Ecto neural progenitor cell (in vitro differentiated cells): ENCODE measurements at places on chromosomes 3 and 15.
A peak's percentile ranks its signal among the peaks of the same experiment; 100 is the strongest.

- no peak for DNase-seq
Observed at GRCh38 chr3:65914740-65915367, 123.9 kb downstream of the MAGI1 start.

DNA sequence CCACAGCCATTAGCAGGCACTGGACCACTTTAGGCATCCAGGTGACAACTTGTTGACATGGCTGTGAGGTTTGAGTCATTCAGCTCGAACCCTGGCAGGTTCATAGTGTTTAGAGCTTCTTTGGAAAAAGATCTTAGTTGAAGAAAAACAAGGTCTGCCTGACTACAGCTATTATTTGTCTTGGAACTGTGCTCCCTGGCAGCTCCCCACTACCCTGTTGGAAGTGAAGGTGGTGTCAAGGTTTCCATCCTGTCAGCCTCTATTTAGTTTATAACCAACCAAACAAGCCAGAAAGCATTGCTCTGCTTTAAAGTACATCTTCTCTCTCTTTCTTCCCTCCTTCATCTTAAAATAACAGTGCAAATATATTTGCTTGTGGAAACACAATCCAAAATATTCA lies 56.8 kb downstream of the KAT2B start:
- DNase-seq = no peak

- no peak for DNase-seq
Observed at GRCh38 chr15:32765236-32765635, 47.4 kb downstream of the GREM1 start.

DNA sequence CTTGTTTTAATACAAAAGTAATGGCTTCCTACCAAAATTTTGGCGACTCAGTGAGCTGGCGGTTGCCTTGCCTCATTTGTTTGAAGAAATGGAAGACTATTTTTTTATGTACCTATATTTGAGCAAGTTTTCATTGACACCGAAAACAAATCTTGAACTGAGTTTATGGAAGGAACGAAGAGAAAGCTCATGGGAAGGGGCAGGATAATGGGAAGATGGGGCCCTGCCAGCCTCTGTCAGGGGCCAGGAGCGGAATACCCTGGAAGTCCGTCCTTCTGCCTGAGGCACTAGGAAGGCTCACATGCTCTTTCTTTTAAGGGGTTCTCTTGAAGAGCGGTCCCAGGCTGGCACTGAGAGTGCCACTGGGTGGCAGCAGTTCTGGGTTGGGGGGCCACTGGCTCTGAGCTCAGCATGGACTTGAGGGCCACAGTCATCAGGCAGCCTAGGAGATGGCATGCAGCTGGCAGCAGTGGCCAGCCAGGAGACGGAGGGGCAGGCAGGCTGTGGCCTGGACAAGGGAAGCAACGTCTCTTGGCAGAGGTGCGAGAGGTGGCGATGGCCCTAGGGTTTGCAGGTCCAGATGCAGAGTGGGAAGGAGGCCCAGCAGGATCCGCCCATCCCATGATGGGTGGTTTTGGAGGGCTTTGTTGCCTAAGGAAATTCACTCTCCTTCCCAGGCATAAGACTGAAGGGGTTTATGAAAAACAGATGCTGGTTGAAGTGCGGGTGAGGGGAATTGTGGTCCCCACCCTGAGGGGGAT lies 41.6 kb downstream of the ISG20 start:
- no peak for DNase-seq

GRCh38 chr15:58755956-58756355 lies 6.4 kb upstream of the ADAM10 start:
- no peak for DNase-seq

GRCh38 chr3:177279118-177279815 lies 82.0 kb upstream of the TBL1XR1 start:
- DNase-seq = no peak

DNA sequence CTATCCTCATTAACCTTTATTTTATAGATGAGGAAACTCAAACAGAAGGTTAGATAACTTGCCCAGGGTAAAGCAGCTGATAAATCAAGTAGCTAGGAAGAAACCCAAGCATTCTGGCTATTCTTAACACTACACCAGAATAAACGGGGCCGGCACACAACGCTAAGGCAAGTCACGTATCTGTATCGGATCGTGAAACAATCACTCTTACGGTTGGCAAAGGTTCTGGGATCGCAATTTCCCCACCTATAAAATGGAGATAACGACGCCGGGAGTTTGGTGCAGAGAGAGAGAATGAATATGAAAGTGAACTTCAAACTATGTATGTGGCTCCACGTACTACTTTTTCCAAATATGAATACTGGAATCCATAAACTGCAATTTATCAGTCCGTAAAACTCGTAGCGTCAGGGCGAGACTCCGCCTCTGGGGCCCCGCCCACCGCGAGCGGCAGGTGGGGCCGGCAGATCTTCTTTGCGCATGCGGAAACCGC lies 252 bp upstream of the ARMC8 start:
- peak; percentile 92 for DNase-seq

- DNase-seq = no peak
Observed at GRCh38 chr3:162628531-162628930, 1131.9 kb downstream of the OTOL1 start.

GRCh38 chr3:190279690-190280089 lies 42.6 kb downstream of the CLDN1 start:
- no peak for DNase-seq

DNA sequence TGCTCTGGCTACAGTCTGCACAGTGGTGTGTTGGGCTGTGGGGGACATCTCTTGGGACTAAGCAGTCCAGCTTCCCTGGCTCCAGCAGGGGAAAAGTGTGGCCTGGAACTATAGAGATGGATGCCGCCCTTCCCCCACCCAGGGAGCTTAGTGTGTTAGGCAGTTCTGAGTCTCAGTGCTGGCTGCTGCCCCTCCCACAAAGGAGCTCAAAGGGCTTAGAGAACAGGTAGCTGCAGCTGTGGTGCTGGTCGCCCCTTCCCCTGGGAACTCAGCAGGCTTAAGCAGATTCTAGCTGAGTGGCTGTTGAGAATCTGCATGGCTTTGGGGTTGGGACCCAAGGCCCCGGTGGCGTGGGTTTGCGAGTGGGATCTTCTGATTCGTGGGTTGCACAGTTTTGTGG lies 190.8 kb downstream of the PDCD6IP start:
- DNase-seq = no peak

- DNase-seq = no peak
Observed at GRCh38 chr15:77076323-77076915, 5.5 kb upstream of the TSPAN3 start.

- DNase-seq = peak; percentile 67
Observed at GRCh38 chr3:138945709-138946662, 951 bp downstream of the FOXL2 start.

DNA sequence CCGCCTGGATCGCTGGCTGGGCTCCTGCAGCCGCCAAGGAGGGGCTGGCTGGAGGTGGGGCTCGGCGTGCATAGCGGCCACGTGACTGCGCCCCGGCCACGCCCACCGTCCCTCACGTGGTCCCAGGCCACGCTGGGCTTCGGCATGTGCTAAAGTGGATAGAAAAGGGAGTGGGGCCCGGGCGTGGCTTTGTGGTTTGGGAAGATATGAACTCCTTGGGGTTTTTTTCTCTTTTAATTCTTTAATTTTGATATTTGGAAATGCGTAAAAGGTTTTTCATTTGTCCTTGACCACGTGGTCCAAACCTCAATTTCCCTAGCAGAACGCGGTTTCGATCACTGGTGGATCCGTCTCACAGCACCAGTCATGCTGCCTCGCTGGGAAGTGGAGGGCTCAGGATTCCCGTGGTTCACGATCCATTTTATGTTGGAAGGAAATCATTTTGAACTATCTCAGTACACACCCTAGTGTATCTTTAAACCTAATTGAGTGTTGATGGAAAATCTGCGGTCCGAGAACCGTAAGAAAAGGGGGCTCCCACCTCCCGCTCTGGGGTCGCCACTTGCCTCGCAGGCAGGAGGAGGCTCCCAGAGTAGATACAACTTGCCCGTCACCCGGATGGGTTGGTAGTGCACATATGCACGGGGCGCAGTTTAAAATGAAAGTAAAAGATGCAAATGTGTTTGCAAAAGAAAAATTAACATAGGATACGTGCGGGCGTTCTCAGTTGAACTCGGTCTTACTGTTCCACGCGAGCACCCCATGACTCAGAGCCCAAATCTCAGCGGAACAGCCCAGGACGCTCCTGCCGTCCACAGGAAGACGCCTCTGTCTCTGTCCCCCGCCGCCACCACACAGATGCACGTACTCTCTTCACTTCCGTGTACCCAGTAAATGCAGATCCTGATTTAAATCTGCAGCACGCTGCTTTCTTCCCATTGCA lies 141.9 kb downstream of the PGPEP1L start:
- no peak for DNase-seq

- no peak for DNase-seq
Observed at GRCh38 chr3:104428337-104428925, 938.3 kb upstream of the ALCAM start.

GRCh38 chr3:48367201-48367600 lies 4.8 kb upstream of the FBXW12 start:
- no peak for DNase-seq

DNA sequence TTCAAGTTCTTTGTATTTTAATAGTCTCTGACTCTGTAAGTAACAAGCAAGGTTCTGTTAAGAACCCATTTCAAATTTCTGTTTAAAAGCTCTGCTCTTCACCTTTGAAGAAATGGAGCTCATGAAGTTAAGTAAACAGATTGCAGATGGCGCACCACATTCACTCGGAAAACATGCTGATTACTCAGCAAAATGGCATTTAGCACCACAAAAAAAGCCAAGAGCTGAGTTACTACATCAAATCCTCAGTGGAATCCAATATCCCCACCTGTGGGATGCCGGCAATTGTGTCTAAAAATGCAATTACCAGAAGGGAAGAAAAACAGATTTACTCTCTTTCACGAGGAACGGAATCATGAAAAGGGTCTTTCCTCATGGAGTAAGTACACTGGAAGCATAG lies 758.0 kb downstream of the NTRK3 start:
- DNase-seq = no peak

DNA sequence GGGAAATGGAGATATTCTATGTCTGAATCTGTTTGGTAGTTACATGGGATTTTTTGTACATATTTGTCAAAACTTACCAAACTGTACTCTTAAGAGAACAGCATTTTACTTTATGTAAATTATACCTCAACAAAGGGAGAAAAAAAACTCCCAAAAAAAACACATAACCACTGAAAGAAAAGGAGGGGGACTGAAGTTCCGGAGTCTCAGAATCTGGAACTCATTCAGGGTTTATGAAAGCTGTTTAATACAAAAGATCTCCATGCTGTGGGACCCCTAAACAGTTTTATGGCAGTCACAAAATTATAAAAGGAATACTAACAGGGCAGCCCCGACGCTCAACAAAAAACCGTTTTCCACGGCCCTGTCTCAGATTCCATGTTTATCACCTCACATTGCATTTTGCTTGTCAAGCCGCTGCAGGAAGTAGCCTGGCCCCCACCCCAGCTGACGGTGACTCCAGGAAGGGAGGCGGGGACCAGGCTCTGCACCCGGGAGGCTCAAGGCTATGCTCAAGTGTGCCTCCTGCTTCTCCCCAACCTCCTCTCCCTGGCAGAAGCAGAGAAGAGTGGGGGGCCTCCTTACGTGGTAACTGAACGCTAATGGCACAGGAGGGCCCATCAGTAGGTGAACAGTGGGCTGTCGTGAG lies 29.3 kb downstream of the RFT1 start:
- DNase-seq = no peak

DNA sequence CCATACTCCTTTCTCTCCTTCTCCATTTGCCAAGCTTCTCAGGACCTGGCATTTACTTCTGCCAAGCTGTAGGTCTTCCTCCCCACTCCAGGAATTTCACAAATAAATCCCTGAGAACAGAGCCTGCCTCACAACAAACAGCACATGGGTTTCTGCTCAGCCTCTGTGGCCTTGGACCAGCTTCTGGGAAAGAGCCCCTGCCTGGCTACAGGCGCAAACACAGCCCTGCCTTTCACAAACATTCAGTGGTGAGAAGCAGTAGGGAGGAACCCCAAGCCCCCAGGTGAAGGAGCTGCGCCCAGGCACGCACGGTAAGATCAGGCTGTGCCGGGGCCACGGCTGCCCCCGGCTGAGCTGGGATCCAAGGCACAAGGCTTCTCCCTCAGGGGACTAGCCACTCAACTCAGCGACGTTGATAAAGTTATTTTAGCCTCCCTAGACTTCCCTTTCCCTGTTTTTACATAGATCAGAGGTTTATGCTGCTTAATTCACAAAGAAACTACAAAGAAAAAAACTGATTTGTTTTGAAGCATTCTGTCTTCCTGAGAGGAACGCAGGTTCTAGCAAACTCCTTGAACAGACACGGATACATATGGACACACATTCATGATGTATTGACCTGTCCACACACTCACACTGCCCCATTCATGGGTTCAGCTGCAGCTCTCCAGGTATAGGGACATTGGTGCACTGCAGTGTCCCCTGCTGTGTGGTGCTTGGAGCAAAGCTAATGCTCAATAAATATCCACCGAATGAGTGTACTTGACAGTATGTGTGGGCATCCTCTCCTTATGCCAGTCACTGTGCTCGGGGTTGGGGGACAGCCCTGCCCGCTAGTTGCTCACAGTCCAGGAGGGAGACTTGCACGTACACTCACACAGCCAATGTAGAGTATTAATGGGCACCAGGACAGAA lies 25.4 kb downstream of the HES1 start:
- no peak for DNase-seq

- DNase-seq = no peak
Observed at GRCh38 chr15:38217191-38217595, 35.4 kb upstream of the SPRED1 start.

DNA sequence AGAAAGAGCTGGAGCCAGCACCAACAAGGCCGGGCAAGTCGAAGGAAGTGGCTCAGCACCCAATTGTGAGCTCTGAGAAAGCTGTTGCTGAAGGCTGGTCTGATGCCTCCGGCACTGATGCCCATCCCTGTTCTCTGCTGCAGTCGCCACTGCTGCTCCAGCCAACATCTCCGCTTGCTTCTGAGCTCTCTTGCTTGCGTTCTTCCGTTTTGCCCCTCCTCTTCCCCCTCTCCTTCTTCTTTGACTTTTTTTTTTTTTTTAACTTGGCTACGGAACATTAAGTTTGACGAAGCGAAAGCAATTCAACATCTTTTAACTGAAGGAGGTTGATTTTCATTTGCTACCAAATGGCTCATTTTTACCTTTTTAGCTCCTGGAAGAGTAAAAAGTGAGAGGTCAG lies 442.9 kb downstream of the MCTP2 start:
- DNase-seq = no peak

DNA sequence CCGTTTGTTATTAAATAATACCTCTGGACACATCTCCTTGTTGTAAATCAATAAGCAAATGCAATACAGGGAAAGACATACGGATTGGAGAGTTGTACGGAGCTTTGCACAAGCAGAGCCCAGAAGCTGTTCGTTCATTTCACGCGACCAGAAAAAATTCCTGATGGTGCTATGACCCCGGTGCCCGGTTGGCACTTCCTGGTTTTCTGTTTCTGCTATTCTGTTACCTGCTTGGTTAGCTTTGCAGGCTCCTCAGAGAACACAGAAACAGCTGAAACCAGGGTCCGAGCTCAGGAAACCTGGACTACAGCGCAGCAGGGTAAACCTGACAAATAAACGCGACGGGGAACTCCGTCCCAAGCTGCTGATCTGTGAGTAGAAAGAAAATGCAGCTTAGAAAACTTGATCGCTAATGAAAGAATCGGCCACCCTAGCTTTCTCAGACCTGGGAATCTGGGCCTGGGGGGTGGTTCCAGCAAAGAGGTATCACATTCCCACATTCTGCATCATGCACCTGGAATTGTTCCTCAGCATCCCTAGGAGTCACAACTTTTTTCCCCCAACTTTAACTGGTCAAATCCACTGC lies 845 bp downstream of the CNTN3 start:
- no peak for DNase-seq

GRCh38 chr3:83065851-83066460 lies 1304.5 kb upstream of the GBE1 start:
- no peak for DNase-seq

GRCh38 chr3:42353631-42354030 lies 56.8 kb downstream of the LYZL4 start:
- DNase-seq = no peak
